ENCODE measurements at places on chromosomes 1 and 21.

GRCh38 chr1:51264451-51264850 lies 28.4 kb downstream of the RNF11 start:
- no peak for DNase-seq

DNA sequence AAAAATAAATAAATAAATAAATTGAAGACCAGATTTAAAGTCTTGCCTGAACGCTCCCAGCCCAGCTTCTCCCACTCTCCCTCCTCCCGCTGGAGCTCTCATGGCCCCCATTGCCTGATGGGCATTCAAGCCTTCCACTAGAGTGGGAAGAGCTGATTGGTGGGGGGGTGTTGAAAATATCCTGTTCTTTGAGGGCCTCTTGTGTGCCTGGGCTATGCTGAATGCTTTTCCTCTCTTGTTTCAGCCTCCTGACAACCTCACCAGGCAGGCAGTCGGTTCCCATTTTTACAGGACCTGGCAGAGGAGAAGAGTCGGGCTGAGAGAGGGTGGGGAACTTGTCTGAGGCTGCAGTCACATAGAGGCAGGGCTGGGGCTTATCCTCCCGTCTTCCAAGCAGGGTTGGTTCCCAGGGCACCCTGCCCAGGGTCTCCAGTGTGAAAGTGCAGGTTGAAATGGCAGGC lies 59.2 kb upstream of the SSBP3 start:
- DNase-seq, result no peak

DNA sequence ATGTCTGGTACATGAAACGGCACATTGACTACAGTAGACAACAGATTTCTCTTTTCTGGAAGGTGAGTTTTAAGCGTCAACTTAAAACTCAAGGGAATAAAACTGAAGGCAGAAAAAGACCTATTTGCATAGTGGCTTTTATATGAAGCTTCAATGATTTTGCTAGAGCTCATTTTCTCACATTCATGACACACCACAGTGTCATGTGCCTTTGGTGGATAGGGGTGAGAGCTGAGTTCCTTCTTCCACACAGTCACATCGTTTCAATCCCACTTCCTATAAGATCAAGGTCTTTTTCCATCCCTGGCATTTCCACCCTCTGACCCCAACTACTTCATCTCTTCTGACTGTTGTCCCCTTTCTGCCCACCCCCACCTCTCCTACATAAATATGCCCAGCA lies 31.0 kb downstream of the IL12RB2 start:
- DNase-seq, result no peak

- no peak for DNase-seq
Observed at GRCh38 chr1:89959719-89960118, 35.2 kb upstream of the ZNF326 start.

- peak; percentile 33 for DNase-seq
Observed at GRCh38 chr1:5994713-5995621, 2.7 kb upstream of the NPHP4 start.

- DNase-seq, result no peak
Observed at GRCh38 chr1:9825093-9826074, 1.6 kb upstream of the CLSTN1 start.

DNA sequence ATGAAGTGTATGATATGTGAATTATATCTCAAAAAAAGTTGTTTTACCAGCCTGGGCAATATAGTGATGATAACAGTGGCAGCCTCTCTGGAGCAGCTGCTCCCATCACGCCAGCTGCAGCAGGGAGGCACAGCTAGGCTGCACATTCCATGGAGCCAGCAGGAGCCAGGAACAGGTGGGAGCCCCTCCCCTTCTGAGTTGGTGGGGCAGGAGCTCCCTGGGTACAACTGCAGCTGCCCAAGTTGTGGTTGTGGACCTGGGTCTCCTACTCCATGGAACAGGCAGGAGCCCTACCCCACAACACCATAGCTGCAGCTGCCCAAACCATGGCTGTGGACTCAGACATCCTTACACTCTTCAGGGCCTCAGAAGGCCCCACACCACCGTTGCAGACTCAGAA lies 21.7 kb upstream of the FNBP1L start:
- no peak for DNase-seq

DNA sequence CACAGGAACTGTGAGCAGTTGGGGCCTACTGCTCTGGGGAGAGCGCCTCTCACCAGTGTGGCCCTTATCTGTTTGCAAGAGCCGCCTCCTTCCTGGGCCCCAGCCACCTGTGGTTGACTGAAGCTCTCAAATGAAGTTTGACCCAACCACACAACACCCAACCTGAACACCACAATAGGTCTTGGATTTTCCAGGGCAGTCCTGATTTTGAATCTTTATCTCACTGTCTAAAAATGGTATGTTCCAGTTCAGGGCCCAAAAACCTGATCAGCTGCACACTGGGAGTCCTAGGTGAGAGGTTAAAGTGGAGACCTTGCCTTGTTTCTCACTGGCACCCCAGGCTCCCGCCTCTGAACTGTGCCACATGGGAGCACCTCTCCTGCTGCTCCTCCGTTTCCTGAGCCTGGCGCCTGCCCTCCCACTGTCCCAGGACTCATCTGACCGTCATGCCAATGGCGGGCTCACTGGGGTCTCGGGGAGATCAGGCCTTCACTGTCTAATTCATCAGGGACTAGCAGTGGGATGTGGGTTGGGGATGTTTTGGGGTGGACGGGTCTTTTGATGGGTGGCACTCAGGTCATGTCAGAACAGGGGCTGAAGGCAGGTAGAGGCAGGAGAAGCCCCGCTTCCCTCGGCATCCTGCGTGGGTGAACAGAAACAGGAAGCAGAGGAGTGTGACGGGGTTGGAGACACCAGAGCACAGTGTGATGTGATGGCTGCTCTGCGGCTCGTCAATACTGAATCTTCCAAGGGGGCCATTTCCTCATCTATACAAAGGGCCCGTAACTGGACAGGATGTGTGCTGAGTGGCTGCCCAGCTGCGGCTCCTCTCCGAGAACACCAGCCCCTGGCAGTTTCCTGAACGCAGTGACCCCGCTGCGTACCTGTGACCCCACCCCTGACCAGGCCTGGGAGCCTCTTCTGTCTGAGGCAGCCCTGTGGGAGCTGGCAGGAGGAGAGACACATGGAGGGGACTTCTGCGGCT lies 59.6 kb upstream of the ITPKB start:
- peak; percentile 59 for DNase-seq

- no peak for DNase-seq
Observed at GRCh38 chr1:156417401-156418020, 48.5 kb downstream of the RHBG start.

GRCh38 chr1:54199151-54199764 lies 572 bp downstream of the CYB5RL start:
- no peak for DNase-seq

GRCh38 chr21:30271156-30271555 lies 11.6 kb downstream of the KRTAP24-1 start:
- DNase-seq, result no peak

DNA sequence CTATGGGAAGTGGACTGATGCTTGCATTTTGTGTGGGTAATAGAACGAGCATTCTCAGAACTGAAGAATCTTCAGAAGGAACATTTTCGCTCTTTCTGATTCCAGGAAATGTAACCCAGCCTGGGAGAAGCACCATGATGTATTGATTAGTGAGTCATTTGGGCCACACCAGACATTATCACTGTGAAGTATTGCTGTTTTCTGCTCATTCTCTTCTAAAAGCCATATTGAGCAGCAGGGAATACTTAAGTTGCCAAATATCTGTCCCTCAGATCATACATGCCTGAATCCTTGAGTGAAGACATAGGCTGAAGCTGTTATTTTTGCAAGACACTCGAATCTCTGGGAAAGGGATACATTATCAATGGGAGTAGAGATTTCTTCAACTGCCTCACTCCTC lies 213.1 kb downstream of the PCP4 start:
- DNase-seq, result no peak

All from stimulated activated CD4-positive, alpha-beta T cell treated with anti-CD3 and anti-CD28 coated beads, Interleukin-2, amount 100 ng/mL, for 48 hours (primary cell).